Renal cortex interstitium (tissue), 15 donors: ENCODE measurements at places on chromosomes 3 and 15. TPM values are rescaled to one million over a fixed set of nuclear protein-coding genes. Genes with fewer than 3 reads are reported as not detected.

PLA2G4D gene
- polyA plus RNA-seq: 0.03 TPM

CNTN3 gene
- polyA plus RNA-seq: 7.1 TPM

TRPC1 gene
- polyA plus RNA-seq: 12.3 TPM

CMTM8 gene
- 10.9 TPM for polyA plus RNA-seq

PIF1 gene
- 17.4 TPM for polyA plus RNA-seq

SAMMSON gene
- 0.09 TPM for polyA plus RNA-seq

LSMEM2 gene
- polyA plus RNA-seq: 0.45 TPM

SQOR gene
- 23.0 TPM for polyA plus RNA-seq

CHRNA7 gene
- 20.6 TPM for polyA plus RNA-seq

LXN gene
- polyA plus RNA-seq: 27.2 TPM

LRTM1 gene
- not detected for polyA plus RNA-seq

CLDN18 gene
- polyA plus RNA-seq: 1.0 TPM

TAGLN3 gene
- polyA plus RNA-seq: 3.0 TPM

C15orf40 gene
- polyA plus RNA-seq: 29.0 TPM

SPINK8 gene
- polyA plus RNA-seq: not detected

CHL1 gene
- 17.1 TPM for polyA plus RNA-seq

CCK gene
- polyA plus RNA-seq: 0.37 TPM

XIRP1 gene
- polyA plus RNA-seq: 0.11 TPM

ITGA11 gene
- 3.4 TPM for polyA plus RNA-seq

POLQ gene
- polyA plus RNA-seq: 7.4 TPM

PIGZ gene
- 2.9 TPM for polyA plus RNA-seq

MUC4 gene
- polyA plus RNA-seq: 0.83 TPM

NANOGP8 gene
- polyA plus RNA-seq: not detected

RTP3 gene
- not detected for polyA plus RNA-seq

ARNT2 gene
- polyA plus RNA-seq: 63.3 TPM

ACP3 gene
- polyA plus RNA-seq: 58.6 TPM

CACNA2D3 gene
- 1.2 TPM for polyA plus RNA-seq

THAP10 gene
- 7.9 TPM for polyA plus RNA-seq

SLC24A5 gene
- polyA plus RNA-seq: 0.50 TPM

REC114 gene
- polyA plus RNA-seq: not detected

TRANK1 gene
- 10.4 TPM for polyA plus RNA-seq

ENTPD3 gene
- 1.4 TPM for polyA plus RNA-seq

PXYLP1 gene
- polyA plus RNA-seq: 34.3 TPM

FAM131A gene
- 17.2 TPM for polyA plus RNA-seq

MOBP gene
- polyA plus RNA-seq: 0.17 TPM

CHRD gene
- polyA plus RNA-seq: 19.0 TPM

LRRC15 gene
- 0.07 TPM for polyA plus RNA-seq

FAM98B gene
- polyA plus RNA-seq: 68.2 TPM

CCDC12 gene
- 53.5 TPM for polyA plus RNA-seq

AMIGO3 gene
- polyA plus RNA-seq: 1.4 TPM
